Activated CD4-positive, alpha-beta memory T cell treated with anti-CD3 and anti-CD28 coated beads, Interleukin-2, amount 10 ng/mL, durations not matched to agents 7 days and 5 days (primary cell): ENCODE measurements at places on chromosomes 7 and 10. TPM values are rescaled to one million over a fixed set of nuclear protein-coding genes. Genes with fewer than 3 reads are reported as not detected.

DNA sequence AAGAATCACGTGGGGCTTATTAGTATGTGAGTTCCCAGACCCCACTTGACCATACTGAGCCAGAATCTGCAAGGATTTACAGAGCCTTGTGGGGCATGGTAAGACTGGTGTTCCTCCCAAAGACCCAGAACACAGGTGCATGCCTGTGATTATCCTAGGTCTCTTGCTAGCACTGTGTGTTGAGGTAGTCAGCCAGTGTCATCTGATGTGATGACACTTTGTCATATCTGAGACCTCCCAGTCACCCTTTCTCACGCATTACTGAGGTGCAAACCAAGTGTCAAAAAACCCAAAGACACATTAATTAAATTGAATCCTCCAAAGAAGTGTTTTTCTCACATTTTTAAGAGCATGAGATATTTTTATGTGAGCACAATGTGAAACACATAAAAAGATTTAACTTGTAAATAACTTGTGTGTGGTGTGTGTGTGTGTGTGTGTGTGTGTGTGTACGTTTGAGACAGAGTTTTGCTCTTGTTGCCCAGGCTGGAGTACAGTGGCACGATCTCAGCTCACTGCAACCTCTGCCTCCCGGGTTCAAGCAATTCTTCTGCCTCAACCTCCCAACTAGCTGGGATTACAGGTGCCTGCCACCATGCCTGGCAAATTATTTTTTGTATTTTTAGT is 162.0 kb upstream of the PRPS1L1 start:
- no peak for DNase-seq

The TEX47 gene
- not detected for total RNA-seq

DNA sequence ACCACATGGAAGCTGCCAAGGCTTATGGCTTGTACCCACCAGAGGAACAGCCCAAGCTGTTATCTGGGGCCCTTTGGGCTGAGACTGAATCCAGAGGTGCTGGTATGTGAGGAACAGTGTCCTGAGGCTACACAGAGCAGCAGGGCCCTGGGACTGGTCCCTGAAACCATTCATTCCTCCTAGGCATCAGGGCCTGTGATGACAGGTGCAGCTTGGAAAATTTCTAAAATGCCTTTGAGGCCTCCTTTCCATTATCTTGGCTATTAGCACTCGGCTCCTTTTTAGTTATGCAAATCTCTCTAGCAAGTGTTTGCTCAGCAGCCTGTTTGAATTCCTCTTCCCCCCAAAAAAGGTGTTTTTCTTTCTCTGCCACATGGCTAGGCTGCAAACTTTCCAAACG is 1151.7 kb upstream of the LRRN3 start:
- no peak for DNase-seq

- DNase-seq, result no peak
Observed at GRCh38 chr7:93601363-93601762, 26.8 kb upstream of the CALCR start.

DNA sequence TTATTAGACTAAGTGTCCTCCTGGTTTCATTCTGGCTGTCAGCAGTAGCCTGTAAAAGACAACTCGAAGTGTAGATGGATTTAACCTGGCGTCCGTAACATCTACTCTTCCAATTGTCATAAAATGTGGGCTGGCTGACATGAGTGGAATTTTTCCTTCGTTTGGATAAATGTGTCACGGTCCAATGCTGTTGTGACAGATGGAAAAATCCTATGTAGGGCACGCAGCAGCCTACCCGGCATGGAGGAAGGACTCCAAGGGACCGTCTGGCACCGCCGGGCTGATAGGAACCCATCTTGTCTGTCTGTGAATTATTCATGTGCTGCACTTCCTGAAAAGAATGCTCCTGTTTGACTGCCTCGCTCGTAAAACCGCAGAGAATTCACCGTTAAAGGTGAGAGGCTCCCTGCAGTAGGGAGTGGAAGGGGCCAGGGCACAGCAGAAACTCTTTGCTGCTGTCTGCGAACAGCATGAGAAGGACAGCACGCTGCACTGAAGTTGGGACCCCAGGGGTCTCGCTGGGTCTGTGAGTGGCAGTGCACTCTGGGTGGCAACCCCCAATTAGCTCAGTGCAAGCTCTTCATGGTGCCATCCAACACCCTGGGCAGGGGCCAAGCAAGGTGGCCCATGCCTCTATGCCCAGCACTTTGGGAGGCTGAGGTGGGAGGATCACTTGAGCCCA is 1.6 kb upstream of the ORAI2 start:
- DNase-seq, result peak; percentile 59

DNA sequence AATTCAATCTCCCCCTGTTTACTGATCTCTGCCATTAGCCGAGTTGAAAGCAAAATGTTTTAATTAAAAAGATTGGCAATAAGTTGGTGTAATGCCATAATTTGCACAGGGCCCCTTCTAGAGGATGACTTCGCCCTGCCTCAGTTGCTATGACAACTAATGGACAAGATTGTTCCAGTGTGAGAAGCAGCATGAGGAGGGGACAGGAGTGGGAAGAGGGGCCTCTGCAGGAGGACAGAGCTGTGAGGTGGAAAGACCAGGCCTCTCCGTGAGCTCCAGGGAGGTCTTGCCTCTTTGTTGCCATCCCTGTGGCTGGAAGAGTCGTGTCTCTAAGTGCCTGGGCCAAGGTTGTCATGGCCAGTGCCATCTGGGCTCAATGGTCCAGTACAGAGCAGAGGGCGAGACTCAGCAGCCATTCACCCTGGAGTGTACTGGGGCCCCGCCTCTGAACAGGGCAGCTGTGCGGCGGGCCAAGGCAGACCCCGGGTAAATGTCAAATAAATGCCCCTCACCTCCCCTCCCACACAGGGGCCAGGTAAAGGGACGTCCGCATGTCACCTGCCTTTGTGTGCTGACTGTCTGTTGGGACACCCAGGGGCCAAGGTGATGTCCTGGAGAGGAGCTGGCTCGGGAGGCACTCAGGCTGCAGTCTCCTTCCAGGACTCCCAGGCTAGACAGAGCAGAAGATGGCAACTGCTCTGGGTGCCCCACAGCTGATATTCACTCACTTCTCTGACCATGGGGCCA is 97.0 kb upstream of the RET start:
- peak; percentile 13 for DNase-seq

The SFTPA1 gene
- total RNA-seq, result not detected

The ANKRD7 gene
- not detected for total RNA-seq

GRCh38 chr10:71726580-71727104 is 7.1 kb upstream of the C10orf105 start:
- DNase-seq, result peak; percentile 63

The PIP gene
- not detected for total RNA-seq

DNA sequence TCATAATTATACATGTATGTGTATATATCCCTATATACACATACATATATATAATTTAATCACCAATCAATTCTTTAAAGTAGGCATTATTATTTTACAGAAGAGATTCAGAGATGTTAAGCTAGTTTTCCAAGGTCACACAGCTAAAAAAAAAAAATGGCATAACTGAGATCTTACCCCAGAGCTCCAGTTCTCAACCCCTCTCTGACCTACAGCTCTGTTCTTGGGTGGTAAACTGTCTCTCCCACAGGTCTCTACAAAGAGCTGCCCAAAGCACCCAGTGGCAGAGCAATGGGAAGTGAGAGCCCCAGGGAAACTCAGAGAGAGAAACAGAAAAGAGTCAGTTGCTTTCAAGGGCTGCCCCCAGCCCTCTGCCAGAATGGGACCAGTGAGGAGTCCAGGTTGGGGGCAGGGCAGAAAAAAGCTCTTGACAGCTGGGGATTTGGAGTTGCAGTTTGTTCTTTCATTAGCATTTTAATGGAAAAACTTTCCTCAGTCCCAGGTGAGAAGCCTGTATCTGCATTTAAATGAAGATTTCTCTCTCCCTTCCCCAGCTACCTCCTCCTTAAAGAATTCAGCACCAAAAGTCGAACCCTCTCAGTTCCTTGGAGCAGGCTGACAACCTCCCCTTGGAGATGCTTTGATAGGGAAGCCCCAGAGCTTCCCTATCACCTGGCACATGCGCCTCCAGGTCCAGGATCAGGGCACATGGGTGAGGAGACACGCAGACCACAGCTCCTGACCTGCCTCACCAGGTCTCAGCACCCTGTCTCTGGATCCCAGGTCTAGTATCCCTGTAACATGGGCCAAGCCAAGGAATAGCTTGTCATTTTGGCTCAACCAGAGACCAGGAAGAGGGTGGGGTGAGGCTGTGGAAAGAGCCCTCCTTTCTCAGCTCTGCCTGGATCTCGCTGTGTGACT is 388.1 kb downstream of the PLXNA4 start:
- no peak for DNase-seq

The MBL2 gene
- not detected for total RNA-seq
